ENCODE measurements at places on chromosomes 13 and 19.
A peak's percentile ranks its signal among the peaks of the same experiment; 100 is the strongest.

DNA sequence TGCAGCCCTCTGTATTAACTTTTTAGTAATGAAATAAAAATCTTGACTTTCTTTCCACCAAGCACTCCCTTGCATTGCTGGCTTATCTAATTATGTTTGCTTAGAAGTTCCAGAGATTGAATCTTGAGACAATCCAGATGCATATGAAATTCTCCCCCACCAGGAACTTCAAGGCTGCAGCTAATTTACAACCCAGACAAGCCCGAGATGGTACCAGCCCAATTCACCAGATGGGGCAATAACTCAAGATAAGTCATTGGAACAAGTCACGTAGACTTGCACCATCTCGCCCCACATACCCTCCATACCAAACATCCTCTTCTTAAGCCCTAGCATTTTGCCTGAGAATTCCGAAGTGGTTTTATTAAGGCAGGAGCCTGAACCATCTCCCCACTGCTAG, 29.0 kb downstream of the UTP14C start:
- DNase-seq: no peak

- no peak for DNase-seq
Measured at GRCh38 chr13:39961036-39961435, 305.6 kb downstream of the COG6 start.

DNA sequence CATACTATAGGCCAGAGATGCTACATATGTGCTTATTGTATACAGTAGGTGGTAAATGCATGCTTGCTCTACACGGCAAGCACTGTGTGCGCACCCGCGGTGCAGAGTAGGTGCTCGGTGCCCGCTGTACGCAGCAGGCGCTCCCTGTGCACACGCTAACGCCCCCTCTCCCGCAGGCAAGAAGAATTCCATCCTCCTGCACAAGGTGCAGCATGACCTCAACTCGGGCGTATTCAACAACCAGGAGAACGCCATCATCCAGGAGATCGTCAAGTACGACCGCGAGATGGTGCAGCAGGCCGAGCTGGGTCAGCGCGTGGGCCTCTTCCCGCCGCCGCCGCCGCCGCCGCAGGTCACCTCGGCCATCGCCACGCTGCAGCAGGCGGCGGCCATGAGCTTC, 17.7 kb downstream of the POLRMT start:
- peak; percentile 35 for DNase-seq

- DNase-seq: peak; percentile 5
Measured at GRCh38 chr13:20264271-20265018, 32.3 kb upstream of the GJB6 start.

GRCh38 chr13:50645092-50645491, 198.4 kb downstream of the DLEU7 start:
- DNase-seq: peak; percentile 33

GRCh38 chr13:48562296-48563066, 29.6 kb upstream of the RCBTB2 start:
- DNase-seq: peak; percentile 50

Data from kidney tubule cell (primary cell).